ENCODE measurements at places on chromosomes 5 and 9.

DNA sequence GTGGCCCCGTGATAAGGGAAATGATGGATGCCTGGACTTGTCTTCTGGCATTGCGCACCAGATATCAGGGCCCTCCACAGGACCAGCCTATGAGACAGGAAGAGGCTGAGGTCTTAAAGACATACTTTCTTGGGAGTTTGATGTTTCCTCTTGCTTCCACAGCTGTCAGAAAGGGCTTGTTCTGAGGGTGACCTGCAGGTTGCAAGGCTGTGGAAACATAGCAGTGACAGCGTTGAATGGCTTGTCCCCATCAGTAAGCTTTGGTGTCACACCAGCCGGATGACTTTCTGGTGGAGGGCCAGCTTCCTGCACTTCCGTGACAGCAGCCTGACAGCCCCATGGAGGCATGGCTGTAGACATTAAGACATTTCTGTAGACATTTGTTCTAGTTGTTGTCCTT is 143.2 kb downstream of the C9orf152 start:
- no peak for DNase-seq

DNA sequence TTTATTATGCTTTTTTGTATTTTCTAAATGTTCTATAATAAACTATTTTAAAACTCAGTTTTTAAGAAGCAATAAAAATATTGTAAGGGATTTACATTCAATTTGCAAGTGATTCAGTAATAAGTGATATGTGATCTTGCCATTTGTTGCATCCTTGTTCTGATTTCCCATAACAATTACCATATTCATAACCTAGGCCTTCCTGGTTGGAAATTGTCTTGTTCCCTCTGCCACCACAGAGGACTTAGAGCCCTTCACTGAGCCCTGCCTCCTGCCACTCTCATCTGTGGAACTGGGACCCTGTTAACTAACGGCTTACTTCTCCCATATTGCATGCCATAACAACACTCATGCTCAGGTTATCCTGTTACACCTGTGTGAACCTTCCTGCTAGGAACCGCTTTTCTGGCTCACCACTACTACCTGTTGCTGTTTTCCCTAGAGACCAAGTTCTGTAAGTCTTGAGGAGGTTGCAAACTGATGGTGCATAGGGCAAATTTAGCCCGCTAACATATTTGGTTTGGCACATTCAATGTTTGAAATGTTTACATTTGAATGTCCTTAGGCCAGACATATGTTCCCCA is 32.9 kb upstream of the DTWD2 start:
- DNase-seq: no peak

- DNase-seq: no peak
Observed at GRCh38 chr9:3873818-3874217, 348.0 kb upstream of the RFX3 start.

GRCh38 chr5:58849921-58850667 is 267.2 kb downstream of the RAB3C start:
- DNase-seq: peak; percentile 15

- DNase-seq: no peak
Observed at GRCh38 chr9:2720179-2720654, 2.9 kb downstream of the KCNV2 start.

GRCh38 chr9:19875291-19875920 is 86.6 kb upstream of the SLC24A2 start:
- no peak for DNase-seq

GRCh38 chr5:158382473-158382872 is 523.5 kb upstream of the CLINT1 start:
- DNase-seq: no peak

DNA sequence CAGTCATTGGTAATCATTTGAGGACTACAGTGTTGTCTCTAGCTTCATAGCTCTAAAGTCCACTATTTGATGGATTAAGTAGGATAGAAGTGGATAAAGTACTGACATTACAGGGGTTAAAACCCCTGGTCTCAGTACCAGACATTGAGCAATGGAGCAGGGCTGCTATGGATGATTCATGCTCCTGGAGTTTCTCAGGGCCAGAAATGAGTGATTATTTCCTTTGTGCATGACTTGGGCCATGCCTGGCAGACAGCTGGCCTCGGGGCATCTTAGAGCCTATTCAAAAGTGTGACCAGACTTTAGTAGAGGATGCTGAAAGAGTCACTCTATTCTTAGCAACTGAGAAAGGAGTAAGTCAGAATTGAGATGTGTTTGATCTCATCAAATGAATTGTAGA is 350.7 kb upstream of the TLE4 start:
- no peak for DNase-seq

GRCh38 chr5:73901043-73901442 is 275.0 kb downstream of the ARHGEF28 start:
- DNase-seq: no peak

DNA sequence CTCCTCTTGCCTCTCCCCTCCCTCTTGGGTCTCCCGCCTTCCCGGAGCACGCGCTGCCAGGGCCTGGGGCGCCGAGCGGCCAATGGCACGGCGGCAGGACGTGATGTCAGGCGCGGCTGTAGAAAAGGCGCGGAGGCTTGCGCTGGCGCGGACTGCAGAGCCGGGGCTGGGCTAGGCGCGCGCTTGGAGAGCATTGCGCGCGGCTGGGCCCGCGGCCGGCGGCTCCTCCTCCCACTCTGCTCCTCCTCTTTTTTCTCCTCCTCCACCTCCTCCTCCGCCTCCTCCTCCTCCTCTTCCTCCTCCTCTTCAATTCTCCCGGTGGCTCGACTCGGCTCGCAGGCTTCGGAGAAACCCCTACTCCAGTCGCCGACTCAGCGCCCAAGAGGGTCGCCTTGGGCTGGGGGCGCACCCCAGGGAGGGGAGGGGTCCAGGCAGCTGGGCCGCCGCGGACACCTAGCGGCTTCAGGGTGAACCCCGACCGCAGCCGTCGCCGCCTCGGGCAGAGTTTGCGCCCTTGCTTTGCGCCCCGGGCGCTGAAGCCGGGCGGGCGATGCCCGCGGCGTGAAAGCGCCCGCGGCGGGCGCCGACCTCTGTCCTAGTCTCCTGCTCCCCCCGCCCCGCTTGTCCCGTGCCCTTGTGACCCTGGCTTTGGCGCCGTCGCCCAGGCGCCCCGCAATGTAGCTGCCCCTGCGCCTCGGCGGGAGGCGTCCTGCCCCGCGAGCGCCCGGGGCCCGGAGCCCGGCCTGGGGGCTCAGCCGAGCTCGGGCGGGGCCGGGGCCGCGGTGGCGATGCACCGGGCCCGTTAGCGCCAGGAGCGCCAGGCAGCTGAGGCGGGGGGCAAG is at the start of gene LHX2:
LHX2 (plus strand) TSS at position 309 of the 842 bp plus-strand sequence. CDS start 581 bp downstream, outside the sequence.
- peak; percentile 94 for DNase-seq

- DNase-seq: no peak
Observed at GRCh38 chr5:171577042-171577758, 157.8 kb downstream of the FGF18 start.

- no peak for DNase-seq
Observed at GRCh38 chr5:124584991-124585715, 161.3 kb downstream of the ZNF608 start.

DNA sequence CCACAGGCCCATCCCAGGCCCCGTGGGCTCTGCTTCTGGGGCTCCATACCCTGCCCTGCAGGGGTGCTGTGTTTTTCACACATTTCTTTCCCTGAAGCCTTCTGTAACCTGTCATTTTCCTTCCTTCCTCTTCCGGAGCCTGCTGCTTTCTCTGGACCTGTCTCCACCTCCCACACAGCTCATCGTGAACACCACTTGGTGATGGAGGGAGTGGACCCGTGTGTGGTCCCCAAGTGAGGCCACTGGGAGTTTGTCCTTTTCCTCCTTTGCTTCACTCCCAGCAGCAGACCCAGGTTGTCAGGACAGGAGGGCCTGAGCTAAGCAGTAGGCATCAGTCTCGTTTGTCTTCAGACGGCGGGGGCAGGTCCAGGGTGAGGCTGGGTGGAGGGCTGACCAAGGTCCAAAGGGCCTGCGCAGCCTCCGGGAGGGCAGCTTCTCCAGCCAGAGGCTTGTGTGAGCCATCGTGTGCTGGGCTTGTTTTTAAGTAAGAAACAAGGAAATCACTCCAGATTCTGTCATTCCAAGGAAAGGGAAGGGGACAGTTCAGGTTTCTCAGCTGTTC is 5.8 kb upstream of the POMT1 start:
- no peak for DNase-seq

- DNase-seq: no peak
Observed at GRCh38 chr9:125902214-125902613, 155.0 kb downstream of the PBX3 start.

DNA sequence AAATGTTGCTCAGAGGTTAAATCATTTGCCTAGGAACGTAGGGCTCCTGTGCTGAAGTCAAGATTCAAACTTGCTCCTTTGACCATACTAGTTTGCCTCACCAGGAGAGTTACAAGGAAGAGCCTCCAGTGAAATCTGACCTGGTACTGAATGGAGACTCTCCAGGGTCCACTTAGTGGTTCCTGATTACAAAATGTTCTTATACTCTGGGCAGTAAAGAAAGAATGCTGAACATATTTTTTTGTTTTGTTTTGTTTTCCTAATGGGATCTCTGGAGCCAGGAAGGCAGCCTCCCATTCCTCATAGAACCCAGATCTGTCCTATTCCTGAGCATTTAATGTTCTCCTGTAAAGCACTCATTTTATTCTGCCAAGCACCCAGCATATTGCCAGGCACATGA is 256.5 kb upstream of the CLINT1 start:
- DNase-seq: no peak

DNA sequence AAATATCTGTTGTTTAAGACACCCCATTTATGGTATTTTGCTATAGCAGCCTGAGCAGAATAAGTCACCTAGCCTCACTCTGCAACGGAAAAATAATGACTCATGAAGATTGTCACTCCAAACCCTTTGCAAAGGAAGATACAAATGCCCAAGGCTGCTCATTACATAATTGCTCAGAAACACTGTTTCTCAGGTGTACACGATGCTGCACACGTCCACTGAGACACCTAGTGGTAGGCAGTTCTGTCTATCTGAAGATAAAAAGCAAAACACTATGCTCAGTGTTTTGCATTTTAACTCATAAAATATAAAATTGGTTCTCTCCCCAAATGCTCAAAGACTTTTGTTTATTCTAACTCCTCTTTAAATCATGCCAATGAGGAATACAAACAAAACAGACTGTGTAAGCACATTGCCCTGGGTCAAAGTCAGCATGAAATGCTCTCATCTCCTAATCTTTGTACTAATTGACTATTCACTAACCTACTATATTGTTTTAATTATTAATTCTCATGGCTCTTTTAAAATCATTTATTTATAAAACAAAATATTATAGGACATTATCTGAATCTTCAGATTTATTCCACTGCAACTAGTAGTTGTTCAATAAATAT is 7.7 kb upstream of the TSLP start:
- DNase-seq: peak; percentile 35

DNA sequence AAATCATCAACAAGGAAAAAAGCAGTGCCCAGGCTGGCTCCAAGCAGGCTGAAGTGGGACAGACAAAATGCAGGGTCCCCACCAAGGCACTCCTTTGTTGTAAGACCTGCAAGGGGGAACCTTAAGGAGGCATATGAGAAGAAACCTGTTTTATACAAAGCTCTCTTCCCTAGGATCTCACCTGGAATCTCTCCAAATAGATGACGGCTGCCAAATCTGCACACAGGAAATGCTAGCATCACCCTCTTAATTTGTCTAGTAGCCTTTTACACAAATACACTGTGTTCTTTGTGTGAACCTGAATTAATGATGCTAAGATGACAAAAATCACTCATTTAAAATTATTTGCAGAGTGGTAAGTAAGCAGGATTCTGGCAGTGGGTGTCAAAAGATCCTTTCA is 280.2 kb downstream of the SPOCK1 start:
- DNase-seq: no peak

GRCh38 chr5:6909901-6910300 is 196.7 kb downstream of the TENT4A start:
- no peak for DNase-seq

GRCh38 chr5:66074901-66075300 is 69.2 kb upstream of the SREK1 start:
- no peak for DNase-seq
